ENCODE measurements at places on chromosomes 2 and 18.
A peak's percentile ranks its signal among the peaks of the same experiment; 100 is the strongest.

GRCh38 chr18:44041553-44041952 is 639.1 kb upstream of the SETBP1 start:
- DNase-seq, result no peak

DNA sequence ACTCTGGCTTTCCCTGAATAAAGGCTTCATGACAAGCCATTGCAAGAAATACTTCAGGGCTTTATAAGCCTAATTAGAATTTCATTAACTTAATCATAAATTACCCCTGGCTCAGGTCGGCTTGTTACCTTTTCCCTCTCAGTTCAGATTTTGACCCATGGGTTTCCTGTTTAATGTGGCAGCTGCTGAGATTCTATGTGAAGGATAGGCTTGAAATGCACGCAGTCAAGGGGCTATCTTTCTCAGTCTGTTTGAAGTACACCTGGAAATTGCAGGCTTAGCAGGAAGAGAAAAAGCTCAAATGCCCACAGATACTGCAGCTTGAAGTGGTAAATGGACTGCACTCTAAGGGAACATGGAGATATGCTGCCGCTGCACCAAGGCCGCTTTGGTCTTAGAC is 49.4 kb downstream of the CAVIN2 start:
- DNase-seq, result peak; percentile 15

DNA sequence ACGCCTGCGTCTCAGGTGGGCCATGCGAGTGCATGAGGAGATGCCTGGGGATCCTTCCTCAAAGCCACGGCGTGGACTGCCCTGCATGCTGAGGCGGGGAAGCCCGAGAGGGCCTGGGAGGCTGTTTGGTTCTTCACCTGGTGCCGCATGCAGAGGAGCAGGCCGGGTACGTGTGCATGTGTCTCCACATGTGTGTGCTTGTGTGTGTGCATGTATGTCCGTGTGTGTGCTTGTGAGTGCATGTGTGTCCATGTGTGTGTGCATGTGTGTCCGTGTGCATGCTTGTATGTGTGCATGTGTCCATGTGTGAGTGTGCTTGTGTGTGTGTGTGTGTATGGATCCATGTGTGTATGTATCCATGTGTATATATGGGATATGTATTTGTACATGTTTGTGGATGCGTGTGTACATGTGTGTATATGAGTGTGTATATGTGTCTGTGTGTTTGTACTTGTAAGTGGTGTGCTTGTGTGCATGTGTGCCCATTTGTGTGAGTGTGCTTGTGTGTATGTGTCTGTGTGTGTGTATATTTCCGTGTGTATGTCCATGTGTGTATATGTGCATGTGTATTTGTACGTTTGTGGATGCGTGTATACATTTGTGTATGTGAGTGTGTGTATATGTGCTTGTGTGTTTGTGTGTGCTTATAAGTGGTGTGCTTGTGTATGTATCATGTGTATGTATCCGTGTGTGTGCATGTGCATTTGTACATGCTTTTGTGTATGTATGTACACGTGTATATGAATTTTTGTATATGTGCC is 79.0 kb downstream of the PTGR3 start:
- DNase-seq, result no peak

GRCh38 chr2:120737340-120738101 is 1.9 kb downstream of the GLI2 start:
- peak; percentile 71 for DNase-seq

DNA sequence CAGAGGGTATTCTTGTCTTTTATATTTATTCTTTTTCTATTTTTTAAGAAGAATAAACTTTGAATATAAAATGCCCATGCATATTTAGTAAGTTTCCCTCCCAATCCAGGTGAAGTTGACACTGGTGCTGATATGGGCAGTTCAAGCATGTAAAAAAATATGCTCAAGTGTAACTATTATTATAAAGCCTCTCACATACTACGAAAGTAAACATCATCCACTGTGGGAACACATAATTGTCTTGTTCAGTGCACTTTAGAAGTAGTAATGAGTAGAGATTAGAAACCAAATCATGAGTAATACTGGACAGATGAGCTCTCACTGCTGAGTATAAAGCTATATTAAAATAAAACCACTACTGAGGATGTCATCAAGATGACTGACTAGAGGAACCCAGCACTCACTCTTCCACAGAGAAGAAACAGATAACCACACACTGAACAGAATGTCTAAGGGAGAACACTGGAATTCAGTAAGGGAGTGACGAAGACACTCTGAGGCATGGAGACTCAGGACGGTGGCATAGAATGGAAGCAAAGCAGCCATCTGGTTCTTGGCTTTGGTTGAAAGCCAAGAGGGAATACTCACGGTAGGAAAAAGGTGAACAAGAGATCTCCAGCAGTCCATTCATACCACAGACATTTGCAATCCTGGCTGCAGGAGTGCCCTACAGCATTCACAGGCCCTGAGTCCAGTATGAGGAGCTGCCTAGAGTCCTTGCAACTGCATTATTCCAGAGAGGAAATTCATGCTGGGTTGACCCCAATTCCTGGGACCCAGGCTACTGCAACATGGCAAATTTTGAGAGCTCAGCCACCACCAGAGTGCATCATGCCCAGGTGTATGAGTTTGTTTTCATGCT is 9.5 kb upstream of the FAM110C start:
- no peak for DNase-seq

DNA sequence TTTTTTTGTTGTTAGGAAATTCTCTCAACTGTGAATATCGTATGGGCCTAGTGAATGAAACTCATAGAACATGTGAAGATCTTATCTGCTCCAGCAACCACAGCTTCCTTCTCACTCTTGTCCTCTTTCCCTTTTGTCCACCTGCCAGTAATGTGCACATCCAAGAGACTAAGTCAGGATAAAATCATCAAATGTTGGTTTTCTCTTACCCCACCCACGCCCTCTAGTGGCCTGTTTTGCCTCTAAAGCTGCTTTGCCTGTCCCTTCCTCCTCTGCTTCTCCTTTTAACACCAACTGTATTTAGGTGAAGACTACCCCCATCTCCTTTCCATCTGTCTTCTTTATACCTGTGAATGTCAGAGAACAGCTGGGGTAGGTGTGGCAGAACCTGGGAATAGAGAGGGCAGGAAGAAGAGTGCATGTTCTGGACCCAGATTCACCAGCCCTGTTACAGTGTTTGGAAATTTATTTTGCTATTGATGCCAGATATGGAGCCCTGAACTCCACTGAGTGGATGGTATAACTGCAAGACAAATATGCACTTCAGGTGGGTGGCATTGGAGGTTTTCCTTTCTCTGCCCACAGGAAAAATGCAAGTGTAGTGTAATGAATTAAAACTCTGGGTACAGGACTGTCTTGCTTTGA is 8.4 kb upstream of the MGAT5 start:
- DNase-seq, result peak; percentile 84

GRCh38 chr2:214737188-214737587 is 72.3 kb downstream of the BARD1 start:
- DNase-seq, result no peak

DNA sequence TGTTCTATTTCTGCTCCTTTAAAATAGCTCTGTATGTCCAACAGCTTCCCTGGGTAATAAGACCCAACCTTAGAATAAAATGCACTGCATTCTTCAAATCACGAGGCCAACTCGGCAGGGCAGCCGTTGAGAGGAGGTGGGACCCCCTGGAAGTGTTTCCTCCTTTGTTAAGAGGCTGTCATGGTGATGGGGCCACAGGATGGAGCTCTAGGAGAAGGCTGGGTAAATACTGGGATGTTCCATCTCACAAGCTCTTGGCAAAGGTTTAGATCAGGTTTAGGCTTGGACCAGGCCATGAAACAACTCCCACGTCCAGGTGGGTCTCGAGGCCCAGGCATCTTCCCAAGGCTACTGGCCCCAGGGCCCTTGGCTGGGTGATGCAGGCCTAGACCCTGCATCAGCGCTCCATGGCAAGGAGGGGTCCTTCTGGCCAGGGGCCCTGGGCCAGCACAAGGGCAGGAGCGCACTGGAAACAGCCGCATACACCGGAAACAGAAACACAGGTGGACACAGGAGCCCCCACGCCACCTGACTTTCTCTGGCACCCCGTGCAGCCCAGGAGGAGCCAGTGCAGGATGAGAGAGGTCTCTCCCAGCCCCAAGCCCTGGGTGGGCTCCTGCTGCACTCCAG is 38.8 kb upstream of the OTOS start:
- DNase-seq, result no peak

- DNase-seq, result no peak
Measured at GRCh38 chr2:120685066-120685973, 50.3 kb upstream of the GLI2 start.

GRCh38 chr2:160859096-160859495 is 301.1 kb upstream of the TANK start:
- no peak for DNase-seq

GRCh38 chr18:1573732-1574131 is 669.1 kb downstream of the ADCYAP1 start:
- DNase-seq, result no peak

GRCh38 chr2:46296216-46296839 is 879 bp upstream of the EPAS1 start:
- no peak for DNase-seq

DNA sequence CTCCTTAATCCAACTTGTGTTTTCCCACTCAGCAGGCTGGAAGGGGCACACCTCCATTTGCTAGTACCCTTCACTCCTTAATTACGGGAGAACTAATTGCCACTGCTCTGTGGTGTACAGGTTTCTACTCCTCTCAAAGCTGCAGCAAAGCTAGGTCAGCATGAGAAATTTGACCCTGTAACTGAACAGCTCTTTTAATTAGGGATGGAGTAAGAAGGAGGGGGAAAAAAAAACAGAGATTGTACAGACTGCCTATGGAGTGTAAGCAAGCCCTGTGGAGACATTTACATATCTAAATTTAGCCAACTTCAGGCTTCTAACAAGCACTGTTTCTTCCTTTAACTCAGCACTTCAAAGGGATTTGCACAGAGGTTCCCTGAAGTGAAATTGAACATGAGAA is 629.7 kb upstream of the SETBP1 start:
- DNase-seq, result peak; percentile 100

- DNase-seq, result no peak
Measured at GRCh38 chr2:112706170-112706664, 14.6 kb upstream of the NT5DC4 start.

DNA sequence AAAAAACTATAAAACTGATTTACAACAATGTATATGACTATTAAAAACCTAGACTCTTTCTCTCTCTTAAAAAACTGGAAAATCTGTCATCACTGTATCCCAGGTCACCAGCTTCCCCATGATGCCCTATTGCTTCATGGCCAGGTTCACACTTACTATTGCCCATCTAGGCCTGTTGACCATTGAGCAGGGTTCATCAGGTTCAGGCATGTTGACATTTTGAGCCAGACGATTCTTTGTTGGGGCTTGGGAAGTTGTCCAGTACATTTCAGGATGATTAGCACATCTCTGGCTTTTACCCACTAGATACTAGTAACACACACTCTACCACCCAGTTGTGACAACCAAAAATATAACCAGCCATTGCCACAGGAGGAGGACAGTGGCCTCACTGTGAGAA is 26.9 kb upstream of the RAB27B start:
- no peak for DNase-seq

GRCh38 chr2:121128741-121129659 is 156.0 kb downstream of the TFCP2L1 start:
- no peak for DNase-seq

DNA sequence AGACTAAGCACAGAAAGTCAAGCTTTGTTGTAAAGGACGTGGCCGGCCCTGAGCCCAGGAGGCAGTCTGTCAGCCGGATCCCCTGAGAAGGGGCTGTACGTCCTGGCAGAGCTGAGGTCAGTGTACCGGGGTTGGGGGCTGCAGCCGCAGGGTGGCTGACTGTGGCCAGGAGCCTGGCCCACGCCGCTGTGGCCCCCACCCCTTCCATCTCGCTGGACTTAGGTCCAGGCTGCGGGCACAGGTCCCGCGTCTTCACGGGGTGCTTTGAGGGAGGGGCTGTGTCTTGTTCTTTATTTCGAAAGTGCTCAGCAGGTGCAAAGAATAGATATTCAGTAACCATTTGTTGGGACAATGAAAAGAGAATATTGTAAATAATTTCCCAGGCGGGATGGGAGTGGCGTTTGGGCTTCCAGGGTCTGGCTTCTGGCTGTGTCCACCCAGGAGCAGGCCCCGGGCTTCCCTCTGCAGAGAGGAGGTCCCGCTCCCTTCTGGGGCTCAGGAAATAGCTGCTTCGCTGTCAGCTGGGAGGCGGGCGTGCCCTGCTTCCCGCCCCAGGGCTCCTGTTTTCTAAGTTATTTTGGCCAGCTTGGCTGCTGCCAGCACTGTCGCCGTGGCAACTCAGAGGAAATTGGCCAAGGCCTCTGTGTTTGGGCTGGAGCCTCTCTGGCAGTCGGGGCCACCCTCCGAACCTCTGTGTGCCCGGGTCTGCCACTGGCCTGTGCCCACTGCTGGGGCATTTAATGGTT is 7.4 kb downstream of the NFATC1 start:
- peak; percentile 88 for DNase-seq

- peak; percentile 8 for DNase-seq
Measured at GRCh38 chr2:67006373-67006960, 390.7 kb upstream of the ETAA1 start.

DNA sequence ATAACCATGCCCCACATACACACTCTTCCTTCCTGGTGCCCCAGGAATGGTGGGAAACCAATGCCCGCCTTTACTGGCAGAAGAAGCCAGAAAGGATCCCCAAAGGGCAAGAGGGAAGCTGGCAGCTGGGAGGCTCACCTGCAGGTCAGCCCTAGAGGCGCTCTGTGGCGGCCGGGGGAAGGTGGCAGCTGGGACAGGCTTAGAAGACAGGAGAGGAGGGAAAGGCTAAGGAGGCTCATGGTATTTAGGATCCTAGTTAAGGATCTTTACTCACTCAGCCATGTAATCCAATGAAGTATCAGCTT is 23.8 kb downstream of the ADRA2B start:
- DNase-seq, result peak; percentile 70

- DNase-seq, result no peak
Measured at GRCh38 chr2:229137066-229137465, 134.0 kb downstream of the PID1 start.

DNA sequence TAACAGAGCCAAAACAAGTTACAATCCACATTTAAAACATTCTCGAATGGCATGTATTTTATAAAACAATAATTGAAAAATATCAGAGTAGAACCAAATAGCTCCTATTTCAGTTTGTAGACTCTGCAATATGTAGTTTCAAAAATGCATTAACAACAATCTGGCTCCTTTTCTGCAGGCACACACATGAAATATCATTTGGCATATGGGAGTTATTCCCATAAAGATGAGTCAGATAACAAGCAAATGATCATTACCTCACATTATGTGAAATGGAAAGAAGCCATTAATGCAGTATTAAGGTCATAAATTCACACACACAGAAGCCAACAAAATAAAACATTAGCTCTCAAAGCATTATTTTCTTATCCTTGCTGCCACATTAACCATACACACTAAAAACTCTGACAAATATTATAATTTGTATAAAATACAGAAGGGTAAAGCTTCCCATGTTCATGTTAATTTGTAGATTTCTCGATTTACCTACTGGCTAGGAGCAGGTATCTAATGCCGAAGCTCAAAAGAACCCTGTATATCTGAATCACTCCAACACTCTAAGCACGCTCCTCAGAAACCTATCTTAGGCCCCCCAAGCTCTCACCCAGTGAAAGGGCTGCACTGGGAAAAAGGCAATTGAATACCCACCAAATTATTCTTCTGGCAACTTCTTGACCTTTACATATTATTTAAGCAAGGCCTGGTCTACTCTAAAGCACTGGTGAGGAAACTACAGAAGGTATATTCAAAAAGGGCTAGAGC is 13.8 kb downstream of the NBAS start:
- peak; percentile 1 for DNase-seq
